ENCODE measurements at places on chromosomes 6 and 20.

DNA sequence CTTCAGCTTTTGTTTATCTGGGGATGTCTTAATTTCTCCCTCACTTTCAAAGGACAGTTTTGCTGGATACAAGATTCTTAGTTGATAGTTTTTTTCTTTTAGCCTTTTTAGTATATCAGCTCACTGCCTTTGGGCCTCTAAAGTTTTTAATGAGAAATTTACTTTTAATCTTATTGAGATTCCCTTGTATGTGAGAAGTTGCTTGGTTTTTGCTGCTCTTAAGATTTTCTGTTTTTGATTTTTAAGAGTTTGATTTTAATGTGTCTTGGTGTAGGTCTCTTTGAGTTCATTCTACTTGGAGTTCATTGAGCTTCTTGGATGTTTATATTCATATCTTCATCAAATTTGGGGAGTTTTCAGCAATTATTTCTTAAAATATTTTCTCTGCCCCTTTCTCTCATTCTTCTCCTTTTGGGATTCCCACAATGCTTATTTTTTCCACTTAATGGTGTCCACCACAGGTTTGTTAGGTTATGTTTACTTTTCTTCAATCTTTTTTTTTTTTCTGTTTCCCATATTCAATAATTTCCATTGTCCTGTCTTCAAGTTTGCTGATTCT lies 19.6 kb upstream of the TGM6 start:
- ATAC-seq, result no peak

DNA sequence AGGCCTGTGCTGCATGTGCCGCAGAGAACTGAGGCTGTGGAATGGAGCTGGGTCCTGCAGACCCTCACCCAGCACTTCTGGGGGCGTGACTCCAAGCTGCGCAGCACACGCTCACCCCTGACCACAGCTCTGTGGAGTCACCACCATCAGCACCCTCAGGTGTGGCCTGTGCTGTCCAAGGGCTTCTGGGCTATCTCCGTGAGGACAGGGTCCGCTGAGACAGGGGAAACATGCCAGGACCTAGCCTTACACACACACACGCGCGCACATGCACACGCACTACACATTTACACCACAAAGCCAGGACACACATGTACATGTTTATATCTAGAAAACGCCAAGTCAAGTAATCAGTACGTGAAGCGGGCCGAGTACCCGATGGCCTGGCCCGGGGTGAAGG lies 26.8 kb upstream of the TCFL5 start:
- ATAC-seq, result no peak

DNA sequence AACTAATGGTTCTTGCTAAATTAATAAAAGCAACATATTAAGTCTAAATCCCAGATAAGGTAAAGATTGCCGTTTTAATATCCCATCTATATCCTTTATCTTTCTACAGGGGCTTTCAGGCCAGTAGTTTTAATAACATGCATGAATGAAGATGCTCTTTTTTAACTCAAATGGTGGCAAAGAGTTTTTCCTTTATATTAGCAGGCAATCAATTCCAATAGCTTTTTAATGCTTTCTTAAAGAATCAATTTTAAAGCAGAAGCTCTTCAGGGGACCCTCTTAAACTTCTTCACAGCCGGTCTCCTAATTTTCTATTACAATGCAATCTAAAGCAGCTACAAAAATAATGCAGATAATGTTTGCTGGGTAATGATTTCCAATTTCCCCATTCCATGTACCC lies 107.8 kb upstream of the HS3ST5 start:
- no peak for ATAC-seq

DNA sequence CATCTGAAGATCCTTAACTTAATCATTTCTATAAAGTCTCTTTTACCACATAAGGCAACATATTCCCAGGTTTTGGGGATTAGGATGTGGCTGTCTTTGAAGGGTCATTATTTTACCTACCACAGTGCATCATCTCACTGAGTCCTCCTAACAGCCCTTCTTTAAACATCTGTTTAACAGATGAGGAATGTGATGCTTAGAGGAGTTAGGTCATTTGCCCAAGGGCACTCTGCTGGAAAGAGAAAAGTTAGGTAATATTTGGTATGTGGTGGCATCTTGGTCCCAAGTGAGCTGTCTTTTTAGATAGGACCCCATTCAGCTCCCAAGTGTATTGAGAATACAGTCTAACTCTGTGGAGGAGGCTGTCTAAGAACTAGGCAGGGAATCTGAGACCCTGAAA lies 11.0 kb downstream of the MMP24 start:
- ATAC-seq, result no peak
